ENCODE measurements at places on chromosomes 4 and X.

- no peak for DNase-seq
Measured at GRCh38 chrX:22399437-22400192, 126.9 kb downstream of the CBLL2 start.

GRCh38 chr4:7910952-7911578, 28.6 kb downstream of the AFAP1 start:
- no peak for DNase-seq

DNA sequence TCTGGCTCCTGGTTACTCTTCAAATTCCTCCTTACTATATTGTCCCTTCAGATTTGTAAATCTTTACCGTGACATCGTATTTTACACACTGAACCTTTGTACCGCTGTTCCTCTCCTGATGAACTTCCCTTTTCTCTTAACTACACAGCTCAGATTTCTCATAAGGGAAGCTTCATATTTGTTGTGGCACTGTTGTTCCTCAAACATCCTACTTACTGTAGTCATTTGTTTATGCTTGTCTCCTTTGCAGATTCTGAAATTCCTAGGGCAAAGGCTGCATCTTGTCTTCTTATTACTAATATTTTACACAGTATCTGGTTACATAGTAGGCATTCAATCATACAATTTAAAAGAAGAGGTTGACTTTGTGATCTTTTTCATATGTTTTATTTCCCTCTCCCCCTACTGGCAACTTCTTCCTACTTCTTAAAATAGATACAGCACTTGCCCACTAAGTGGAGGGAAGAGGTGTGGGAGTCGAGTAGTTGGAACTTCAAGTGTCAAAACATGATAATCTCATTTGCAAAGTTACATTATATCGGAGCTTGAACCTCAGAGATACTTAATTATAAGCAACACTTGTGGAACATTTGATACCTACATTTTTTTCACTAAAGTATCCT, 50.0 kb downstream of the TET2 start:
- DNase-seq: no peak

DNA sequence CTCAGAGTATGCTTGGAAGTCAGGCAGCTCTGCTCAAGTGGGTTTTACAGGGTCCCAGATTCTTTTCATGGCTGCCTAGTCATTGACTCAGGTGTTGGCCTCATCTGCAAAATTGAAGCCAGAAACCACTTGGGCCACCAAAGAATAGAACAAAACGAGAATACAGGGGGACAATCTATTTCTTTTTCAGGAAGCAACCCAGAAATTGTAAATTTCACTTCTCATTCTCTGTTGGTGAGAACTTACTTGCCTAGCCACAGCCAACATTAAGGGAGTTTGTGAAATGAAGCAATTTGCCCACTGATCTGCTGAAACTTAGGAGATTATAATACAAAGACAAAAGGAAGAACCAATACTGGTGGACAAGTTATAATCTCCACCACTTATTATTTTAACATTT, 8.6 kb upstream of the TKTL2 start:
- DNase-seq: no peak

GRCh38 chr4:83281307-83281706, 3.3 kb downstream of the COQ2 start:
- DNase-seq: no peak

GRCh38 chrX:68718443-68718820, 71.0 kb downstream of the STARD8 start:
- no peak for DNase-seq

- DNase-seq: no peak
Measured at GRCh38 chr4:169195032-169195431, 75.7 kb downstream of the SH3RF1 start.

DNA sequence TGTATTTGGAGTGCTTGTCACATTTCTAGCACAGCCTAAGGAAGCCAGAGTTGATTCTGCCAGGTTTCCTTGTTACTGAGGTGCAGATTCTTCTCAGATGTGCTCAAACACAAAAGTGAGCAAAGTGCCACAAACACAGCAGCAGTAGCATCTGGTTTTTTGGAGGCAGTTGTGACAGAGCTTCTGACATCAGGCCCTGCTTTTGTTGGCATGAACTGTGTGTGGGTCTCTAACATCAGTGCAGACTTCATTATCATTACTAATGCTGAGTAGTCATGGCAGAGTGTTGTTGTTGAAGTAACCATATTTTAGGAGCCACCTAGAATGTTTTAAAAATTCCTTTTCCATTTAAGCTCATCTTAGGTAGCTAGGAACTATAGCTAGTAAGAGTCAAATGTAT, 656.6 kb downstream of the ANKRD50 start:
- no peak for DNase-seq

GRCh38 chrX:46965125-46965758, 53.0 kb downstream of the JADE3 start:
- no peak for DNase-seq

GRCh38 chr4:146654687-146655520, 16.2 kb downstream of the POU4F2 start:
- no peak for DNase-seq

- DNase-seq: peak; percentile 17
Measured at GRCh38 chrX:68732906-68733493, 85.5 kb downstream of the STARD8 start.

DNA sequence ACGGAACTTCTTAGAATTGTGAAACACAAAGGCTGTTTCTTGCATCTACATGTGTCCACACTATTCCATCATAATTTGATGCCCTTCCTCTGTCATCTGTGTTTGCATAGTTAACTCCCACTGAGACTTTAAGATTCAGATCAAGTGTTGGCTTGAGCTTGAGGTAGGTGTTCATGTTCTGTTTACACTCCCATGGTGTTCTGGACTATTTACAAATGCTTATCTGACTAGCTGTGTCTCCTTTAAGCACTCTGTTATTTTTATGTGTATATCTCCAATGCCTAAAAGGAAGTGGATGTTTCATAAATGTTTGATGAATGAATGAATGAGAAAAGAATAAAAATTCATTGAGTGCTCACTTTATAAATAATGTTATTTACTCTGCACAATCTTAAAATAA, 622.7 kb downstream of the RAB28 start:
- DNase-seq: no peak

DNA sequence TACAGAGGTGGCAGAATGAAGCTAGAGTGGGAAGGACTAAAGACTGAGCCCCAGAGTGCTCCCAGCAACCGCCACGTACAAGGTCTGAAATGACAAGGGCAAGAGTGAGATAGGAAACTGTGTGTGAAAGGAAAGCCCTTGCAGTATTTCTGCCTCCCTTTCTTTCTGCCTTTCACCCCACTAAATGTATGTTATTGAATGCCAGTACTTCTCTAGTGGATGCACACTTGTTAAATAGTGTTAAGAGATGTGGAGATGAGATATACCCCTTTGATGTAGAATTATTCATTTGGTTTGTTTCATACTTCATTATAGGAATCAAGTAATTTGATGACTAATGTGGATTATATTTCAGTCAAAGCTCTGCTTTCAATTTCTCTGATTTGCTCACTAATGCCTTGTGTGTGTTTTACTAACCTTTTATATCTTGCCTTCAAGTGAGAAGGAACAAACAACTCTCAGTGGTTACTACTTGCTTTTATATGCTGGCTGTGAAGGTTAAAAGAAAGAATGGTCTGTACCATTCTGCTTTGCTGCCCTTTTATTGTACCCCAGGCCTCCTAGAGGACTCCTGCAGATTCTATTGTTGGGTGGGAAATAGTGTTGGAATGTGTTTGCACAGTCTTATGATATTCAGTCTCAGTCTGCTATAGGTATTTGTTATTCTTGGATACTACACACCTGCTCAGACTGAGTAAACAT, 8.0 kb upstream of the ANXA3 start:
- DNase-seq: no peak

DNA sequence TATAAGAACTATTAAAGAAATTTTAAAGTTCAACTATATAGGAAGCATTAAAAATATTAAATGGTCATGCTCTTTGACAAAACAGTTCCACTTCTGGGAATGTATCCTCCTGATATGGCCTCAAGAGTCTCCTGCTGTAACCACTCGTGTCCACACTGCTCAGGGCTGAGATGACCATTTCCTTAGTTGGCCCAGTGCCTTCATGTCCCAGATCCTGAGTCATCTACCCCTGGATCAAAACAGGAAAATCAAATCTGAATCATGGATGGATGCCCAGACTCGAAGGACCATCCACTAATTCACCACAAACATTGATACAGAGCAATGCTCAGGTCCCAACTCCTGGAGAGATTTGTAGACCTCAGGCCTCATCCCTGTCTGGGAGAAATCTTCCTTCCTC, 44.7 kb downstream of the GPRASP3 start:
- DNase-seq: no peak
